ENCODE measurements at places on chromosomes 12 and 14.

DNA sequence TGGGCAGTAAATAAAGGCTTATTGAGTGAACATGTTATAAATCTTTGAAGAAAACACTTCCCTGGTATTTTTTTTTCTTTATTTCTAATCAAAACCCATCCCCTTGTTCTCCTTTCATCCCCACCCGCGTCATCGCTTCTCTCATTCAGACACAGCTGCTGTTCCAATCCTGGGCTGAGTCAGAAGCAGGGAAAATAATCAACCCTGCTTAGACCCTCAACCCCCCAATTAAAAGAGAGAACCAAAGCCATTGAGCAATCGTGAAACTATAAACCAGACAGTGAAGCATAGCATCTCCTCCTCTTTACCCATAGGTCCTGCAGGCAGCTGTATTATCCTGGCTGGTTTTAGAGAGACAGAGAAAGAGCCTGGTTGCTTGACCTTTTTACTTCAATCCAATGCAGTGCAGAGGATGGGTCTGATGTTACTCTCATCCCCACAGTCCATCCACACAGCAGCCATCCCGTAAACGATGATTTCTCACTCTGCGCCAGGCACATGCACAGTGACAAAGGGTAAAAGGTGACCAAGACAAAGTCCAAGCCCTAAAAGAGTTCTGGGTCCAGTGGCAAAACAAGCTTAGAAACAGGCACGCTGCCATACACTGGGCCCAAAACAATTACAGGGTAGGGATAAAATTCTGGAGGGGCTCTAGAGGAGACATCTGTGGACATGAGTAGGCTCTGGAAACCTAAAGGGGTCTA, 238.3 kb downstream of the GALC start:
- DNase-seq, result no peak

DNA sequence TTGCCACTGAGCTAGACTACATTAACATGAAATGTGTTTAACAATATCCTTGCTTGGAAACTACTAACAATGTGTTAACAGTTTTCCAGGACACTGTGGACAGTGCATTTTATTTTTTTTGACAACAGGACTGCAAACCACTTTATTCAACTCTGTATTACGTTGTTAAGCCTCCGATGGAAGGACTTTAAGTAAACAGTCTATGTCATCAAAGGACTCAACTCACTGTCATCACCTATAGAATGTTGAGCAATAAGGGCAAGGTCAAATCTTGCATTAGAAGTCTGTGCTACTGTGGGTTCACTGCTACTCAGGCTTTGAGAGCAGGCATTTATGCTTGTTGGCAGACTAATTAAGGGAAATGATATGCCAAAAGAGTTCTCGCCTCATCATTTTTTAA, 483.7 kb downstream of the FLRT2 start:
- no peak for DNase-seq

GRCh38 chr14:105330491-105330895, 15.9 kb downstream of the PACS2 start:
- no peak for DNase-seq

- no peak for DNase-seq
Measured at GRCh38 chr14:100438678-100439592, 115.8 kb downstream of the SLC25A47 start.

DNA sequence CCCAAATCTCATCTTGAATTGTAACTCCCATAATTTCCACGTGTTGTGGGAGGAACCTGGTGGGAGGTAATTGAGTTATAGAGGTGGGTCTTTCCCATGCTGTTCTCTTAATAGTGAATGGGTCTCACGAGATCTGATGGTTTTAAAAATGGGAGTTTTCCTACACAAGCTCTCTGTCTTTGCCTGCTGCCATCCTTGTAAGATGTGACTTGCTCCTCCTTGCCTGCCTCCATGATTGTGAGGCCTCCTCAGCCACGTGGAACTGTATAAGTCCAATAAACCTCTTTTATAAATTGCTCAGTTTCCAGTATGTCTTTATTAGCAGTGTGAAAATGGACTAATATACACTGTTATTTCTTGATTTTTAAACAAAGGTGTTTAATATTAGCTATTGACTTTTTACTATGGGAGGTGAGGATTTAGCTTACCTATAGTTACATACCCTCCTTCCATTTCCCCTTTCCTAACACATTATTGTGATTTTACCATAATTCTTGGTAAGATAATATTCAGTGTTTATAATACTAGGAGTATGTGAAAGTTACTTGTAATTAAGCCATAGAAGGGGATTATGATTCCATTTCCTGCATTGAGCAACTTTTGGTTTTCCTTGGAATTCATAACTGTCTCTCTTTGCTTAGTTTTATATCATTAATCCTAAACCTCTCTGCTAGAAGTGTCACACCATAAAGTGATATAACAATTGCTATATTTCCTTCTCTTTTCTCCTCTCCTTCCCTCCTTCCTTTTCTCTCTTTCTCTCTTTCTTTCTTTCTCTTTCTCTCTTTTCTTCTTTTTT, 151.0 kb upstream of the KRAS start:
- no peak for DNase-seq

GRCh38 chr14:95597784-95598211, 62.9 kb downstream of the GLRX5 start:
- peak; percentile 20 for DNase-seq

DNA sequence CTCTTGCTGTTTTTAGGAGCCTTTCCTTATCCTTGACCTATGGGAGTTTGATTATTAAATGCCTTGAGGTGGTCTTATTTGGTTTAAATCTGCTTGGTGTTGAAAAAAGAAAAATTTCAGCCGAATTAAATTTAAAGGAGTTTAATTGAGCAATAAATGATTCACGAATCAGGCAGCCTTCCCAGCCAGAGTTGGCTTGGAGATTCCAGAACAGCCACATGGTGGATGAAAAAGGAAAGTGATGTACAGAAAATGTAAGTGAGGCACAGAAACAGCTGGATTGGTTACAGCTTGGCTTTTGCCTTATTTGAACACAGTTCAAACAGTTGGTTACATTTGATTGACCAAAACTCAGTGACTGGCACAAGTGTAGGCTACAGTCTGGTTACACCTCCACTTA, 69.7 kb downstream of the WASHC3 start:
- no peak for DNase-seq
